ENCODE measurements at places on chromosomes 16 and 17.
A peak's percentile ranks its signal among the peaks of the same experiment; 100 is the strongest.

- DNase-seq = no peak
Measured at GRCh38 chr17:50684612-50685333, 22.9 kb downstream of the ANKRD40 start.

- DNase-seq = peak; percentile 99
Measured at GRCh38 chr17:4554997-4555799, at the start of gene MYBBP1A. Gene MYBBP1A (minus strand): TSS chr17:4555384. CDS start chr17:4555324, 60 bp downstream.

DNA sequence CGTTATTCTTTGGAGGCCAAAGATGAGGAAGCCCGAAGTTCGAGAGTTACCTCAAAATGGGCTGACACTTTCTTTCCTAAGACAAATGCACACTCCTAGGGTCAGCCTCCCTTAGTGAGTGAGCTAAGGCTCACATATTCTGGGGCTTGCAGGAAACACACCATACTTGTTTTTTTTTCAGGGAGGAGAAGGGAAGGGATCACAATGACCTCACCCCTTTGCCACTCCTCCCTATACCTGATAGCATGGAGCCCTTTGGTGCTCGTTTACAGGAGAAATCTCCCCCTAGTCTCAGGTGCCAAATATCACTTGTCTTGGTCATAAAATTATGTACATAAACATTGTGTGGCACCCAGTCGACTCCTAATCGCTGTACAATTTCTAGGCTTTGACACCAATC is 4.6 kb upstream of the TMEM100 start:
- DNase-seq = no peak

DNA sequence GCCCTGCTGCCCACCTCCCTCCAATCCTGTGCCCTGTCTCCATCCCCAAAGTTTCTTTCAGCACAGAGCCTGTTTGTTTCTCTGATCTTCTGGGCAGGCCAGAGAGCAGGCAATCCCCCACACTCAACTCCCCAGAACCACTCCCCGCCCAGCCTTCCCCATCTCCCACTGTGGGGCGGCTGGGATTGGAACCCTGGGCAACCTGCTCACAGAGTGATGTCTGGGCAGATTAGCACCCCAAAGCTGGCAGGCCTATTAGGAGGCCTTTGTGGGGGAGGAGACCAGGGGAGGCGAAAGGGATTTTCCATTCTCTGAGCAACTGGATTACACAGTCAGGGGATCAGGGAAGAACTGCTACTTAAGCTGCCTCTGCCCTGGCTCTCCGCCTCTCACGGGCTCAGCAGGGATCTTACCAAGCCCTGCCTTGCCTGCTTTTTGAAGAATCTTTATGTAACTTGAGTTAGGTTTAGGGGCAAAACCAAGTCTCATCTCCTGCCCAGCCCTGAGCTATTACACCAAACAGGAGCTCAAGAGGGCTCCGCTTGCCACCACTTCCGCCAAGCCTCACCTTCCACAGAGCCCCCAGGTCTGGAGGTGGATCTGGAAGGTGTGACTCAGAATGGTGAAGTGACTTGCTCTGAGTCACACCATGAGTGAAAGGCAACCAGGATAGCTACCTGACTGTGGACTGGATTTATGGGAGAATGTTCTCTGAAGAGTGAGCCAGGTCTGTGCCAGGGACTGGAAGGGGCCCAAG is 16.0 kb upstream of the LHX1 start:
- no peak for DNase-seq

DNA sequence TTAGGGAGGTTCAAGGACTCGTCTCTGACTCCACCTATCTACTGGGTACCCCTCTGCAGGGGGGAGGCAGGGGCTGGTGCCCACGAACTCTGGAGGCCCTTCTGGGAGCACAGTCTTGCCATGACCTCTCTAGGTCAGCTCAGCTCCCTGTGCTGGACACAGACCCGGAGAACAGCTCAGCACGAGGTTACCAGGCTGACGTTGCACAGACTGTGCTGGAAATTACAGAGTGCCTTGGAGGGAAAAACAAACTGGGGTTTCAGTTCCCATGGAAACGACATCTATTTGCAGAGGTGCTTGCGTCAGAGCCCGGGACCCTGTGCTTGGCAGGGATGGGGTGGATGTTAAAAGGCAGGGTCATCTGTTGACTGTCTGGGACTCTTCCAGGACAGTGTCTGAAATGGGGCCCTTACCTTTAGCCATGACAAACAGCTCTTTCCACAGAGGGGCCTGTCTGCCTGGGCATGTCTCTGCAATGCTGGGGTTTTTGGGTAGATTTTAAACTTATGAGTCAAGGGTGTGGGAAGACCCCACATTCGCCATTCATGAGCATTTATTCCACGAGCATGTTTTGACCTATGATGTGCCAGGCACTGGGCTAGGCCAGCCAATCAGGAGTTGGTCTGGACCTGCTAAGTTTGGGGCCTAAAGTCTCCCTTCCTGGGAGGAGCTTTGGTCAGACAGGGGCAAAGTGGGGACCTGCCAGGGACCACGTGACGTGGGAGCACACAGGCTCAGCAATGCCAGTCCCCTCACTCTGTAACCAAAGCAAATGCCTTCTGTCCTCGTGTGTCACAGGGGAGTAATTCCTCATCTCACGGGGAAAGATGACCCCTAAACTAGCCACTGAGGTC is 22.5 kb downstream of the CCR7 start:
- DNase-seq = no peak

DNA sequence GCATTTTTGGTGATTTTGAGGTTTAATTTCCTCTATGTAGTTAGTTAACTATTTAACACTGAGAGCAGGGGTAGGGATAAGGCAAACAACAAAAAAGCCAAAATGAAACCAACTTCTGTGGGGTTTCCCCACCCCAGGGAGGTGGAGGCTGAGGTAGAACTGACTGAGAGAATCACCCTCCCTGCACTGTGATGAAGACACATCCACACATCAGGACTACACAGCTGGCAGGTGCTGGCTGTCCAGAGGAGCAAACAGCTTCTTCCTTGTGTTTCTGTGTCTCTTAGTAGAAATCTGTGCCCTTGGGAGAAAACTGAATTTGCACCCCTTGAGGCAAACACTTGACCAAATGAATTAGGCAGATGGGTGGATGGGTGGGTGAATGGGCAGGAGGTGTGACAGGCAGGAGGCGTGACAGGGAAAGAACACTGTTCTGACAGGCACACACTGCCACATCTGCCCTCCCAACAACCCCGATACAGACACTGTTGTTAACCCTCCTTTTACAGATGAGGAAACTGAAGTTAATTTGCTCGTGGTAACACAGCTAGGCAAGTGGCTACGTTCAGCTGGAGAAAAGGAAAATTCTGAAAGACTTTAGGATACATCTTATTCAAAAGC is 62.9 kb upstream of the AMZ2 start:
- no peak for DNase-seq

GRCh38 chr16:83532634-83533033 is 275.1 kb upstream of the HSBP1 start:
- DNase-seq = no peak

DNA sequence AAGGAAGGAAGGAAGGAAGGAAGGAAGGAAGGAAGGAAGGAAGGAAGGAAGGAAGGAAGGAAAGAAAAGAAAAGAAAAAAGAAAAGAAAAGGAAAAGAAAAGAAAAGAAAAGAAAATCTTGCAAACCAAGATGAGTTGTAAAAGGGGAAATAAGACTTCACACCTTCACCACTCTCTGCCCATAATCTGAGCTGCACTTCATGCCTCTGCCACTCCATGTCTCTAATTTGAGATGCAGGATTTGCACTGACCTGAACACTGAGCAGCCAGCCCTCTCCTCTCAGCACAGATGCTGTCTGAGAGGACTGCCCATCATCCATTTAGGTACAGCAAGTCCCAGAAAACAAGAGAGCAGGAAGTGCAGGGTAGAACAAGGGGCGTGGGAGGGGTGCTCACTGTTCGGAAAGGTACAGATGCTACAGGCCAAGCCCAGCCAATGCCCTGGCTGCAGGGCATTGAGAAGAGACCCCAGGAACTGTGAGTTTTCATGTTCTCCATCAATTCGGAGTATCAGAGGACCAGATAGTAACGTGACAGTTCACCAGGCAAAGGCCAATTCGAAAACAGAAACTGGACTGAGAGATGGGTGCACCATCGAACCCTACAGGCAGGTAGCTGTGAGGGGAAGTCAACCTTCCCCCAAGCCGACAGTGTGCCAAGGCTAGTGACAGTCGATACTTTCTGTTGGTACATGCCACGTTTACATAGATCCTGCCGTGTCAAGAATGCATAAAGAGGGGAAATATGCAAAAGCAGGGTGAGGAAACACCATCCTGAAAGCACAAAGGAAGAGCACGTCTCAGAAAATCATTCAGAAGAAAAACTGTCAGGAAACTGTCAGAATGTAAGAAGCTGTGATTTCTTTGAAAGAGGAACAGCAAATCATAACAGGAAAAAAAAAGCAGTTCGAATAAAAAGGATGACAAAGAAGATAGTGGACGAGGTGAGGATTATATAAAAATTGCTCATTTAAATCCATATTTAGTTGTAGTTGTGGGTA is 142.0 kb upstream of the RCVRN start:
- no peak for DNase-seq

DNA sequence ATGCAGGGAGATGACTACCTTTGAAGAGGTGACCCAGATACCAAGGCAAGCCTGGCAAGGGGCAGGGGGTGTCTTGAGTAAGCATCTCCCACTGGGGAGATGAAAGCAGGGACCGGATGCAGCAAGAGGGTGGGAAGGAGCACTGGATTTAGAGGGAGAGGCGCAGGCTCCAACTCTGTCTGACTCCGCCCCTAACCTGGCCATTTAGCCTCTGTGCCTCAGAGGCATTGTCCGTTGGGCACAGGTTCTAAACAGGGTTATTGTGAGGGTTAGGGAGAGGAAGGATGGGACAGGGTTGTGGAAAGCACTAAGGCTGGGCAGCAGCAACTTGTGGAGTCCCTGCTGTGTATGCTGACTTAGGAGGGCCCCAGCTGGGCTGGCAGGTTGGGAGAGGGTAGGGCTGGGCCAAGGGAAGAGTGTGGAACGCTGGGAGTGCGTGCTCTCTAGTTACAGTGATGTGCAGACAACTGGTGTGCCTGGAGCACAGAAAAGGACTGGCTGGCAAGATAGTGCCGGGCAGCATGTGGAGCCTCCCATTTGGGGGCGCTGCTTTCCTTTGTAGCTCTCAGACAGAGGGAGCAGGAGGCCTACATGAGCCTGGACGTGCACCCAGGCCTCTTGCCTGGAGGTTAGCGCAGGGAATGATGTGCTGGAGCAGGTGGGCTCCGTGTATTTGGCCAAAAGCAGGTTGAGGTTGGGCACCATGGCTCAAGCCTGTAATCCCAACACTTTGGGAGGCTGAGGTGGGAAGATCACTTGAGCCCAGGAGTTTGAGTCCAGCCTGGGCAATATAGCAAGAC is 26.2 kb downstream of the TBX2 start:
- no peak for DNase-seq

DNA sequence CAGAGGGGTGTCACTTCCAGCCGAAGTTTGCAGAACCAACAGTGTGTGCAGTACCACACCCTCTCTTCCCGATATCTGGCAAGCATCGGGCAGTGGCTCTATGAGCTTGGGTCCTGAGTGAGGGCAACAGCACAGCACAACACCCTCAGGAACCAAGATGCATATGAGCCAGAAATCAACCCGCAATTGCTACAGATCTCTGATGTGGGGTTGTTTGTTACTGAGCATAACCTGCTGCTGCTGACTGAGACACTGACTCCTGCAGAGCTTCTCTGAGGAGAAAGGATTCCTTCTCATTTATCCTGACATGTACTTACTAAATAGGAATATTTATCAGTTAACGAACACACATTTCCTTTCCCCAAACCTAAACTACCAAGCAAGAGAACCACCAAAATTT is 218.3 kb downstream of the RBFOX3 start:
- no peak for DNase-seq

DNA sequence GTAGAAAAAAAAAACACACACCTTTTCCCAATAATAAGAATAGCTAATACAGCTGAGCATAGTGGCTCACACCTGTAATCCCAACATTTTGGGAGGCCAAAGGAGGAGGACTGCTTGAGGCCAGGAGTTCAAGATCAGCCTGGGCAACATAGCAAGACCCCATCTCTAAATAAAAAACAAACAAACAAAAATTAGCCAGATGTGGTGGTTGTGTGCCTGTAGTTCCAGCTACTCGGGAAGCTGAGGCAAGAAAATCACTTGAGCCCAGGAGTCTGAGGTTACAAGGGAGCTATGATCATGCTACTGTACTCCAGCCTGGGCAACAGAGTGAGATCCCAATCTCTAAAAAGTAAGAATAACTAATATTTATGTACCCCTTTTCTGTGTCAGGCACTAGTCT is 42.8 kb upstream of the GFOD2 start:
- no peak for DNase-seq

GRCh38 chr17:32659419-32659842 is 172.6 kb downstream of the CDK5R1 start:
- peak; percentile 58 for DNase-seq

- no peak for DNase-seq
Measured at GRCh38 chr17:28657756-28658155, 4.0 kb downstream of the SDF2 start.

DNA sequence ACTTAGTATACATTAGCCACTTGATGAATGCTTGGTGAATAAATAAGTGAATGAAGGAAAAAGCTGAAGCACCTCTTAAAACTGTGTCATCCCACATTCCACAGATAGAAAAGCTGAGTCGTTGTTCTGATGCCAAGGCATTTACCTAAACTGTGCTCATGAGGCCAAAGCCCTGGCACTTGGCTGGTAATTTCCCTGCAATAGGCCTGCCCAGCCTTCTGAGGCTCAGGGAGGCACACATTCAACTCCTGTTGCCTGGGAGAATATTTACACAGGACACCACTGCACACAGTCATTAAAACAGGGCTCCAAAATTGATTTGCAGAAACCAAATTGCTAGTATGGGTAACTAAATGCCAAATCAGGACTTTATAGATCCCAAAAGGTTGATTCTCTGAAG is 333.0 kb upstream of the C16orf82 start:
- no peak for DNase-seq

DNA sequence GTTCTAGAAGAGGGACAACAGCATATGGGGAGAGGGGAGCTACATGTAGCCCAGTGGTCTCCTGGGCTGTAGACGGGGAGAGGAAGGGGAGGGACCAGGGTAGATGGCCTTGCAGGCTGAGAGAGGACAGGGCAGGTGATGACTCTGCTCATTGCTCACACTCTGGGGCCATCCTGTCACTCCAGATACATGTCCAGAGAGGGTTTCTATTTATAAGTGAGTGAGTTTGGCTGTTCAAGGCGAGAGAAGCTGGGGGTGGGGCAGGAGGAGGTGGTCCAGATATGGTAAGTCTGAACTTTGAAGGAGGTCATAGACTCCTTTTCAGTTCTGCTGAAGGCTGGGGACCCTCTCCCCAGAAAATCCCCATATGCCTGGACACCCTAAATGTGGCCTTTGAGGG is 22.2 kb downstream of the CACNA1G start:
- no peak for DNase-seq

- DNase-seq = no peak
Measured at GRCh38 chr16:64695684-64696083, 426.2 kb downstream of the CDH11 start.
